ENCODE measurements at places on chromosomes 13 and 19. TPM values are rescaled to one million over a fixed set of nuclear protein-coding genes. Genes with fewer than 3 reads are reported as not detected.

GRCh38 chr19:29551774-29552173 is 26.0 kb downstream of the VSTM2B start:
- DNase-seq: no peak

DNA sequence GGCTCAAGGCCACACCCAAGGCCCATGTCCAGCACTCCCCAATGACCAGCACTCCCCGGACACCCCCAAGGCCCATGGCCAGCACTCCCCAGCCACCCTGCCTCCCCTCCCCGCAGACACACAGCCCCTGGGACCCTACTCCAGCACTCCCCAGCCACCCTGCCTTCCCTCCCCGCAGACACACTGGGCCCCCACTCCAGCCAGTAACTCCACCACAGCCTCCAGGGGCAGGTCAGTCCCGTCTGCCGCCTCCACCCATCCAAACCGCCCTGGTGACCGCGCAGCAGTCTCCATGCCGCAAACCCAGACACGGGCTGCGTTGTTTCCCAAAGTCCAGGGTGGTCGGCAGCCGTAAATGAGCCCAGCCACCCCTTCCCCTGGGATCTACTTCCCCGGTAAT is 70.7 kb downstream of the SPACA7 start:
- no peak for DNase-seq

DNA sequence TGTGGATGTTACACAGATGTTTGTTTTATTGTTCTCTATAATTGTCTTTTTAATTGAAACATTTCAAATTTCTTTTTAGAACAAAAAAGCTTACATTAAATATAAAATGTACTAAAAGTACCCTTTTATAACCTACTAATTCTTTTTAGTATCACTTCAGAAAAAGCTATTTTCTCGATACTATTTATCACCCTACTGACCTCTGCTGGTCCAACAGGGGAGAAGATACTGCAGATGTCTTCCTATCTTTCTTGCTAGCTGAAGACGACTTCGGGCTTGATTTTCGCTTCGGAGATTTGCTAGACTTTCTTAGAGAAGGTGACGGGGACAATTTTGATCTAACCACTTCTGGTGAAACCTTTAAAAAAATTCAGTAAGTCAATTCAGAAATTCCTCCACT is 42.4 kb downstream of the ZC3H13 start:
- no peak for DNase-seq

- DNase-seq: no peak
Observed at GRCh38 chr19:1019980-1020867, 699 bp downstream of the TMEM259 start.

GRCh38 chr19:23116802-23117571 is at the start of gene ZNF730:
TSS of gene ZNF730 (plus strand) at chr19:23117025. CDS start at chr19:23117174, 149 bp downstream.
- DNase-seq: peak; percentile 23

DNA sequence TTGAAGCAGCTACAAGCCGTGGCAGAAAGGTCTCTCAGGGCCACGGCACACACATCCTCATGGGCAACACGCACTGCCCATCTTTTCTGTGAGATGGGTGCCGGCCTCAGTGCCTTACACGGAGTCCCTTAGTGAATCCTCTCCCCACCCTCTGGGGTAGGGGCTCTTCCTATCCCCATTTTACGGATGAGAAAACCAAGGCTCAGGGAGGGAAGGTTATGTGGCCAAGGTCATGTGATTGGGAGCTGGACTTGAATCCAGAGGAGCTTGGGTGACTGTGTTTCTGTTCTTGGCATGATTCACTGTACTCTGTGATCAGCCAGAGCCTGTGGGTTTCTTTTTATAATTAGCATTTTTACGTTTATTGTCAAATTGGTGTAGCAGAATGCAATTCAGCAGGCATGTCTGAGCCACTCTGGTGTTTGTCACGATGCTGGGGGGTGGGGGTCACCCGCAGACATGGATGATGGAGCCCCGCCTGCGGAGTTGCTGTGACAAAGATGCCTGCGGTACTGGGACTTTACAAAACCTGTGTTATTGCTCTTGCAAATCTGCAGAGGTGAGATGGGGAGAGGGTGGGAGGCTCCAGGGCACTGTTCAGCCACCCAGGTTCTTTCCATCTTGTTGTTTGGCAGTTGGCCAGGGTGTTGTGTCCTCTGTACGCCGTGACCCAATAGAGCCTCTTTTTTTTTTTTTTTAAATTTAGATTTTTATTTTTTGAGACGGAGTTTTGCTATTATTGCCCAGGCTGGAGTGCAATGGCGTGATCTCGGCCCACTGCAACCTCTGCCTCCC is 4.5 kb downstream of the SCN1B start:
- DNase-seq: no peak

- no peak for DNase-seq
Observed at GRCh38 chr13:21137696-21138095, 38.7 kb downstream of the SKA3 start.

DNA sequence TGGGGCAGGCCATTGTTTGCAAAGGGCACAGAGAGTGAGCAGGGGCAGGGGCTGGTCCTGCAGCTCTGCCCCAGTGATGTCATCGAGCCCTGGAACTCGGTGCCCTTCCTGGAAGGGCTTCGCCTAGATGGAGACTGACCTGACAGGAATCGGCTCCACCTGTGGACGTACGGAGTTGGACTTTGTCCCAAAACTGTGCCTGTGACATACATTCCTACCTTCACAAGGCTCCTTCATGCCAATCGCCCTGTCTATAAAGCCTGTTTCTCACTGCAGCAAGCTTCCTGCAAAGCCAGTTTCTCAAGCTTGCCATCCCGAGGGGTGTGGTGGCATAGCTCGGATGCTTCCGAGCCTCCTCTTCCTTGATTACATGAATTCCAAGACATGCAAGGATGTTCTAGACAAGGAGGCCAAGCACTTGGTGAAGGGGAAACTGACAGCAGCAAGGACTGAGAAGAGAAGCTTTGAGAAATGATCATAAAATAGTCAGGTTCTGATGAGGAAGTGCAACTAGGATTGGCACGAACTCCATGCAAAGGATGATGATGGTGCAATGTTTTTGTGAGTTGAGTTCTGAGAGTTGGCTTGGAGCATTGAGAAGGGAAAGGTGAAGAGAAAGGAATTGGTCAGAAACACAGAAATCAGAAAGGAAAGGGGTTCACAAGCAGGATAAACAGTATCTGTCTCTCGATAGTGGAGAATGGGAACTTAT is 73.6 kb upstream of the STK24 start:
- peak; percentile 100 for DNase-seq

DNA sequence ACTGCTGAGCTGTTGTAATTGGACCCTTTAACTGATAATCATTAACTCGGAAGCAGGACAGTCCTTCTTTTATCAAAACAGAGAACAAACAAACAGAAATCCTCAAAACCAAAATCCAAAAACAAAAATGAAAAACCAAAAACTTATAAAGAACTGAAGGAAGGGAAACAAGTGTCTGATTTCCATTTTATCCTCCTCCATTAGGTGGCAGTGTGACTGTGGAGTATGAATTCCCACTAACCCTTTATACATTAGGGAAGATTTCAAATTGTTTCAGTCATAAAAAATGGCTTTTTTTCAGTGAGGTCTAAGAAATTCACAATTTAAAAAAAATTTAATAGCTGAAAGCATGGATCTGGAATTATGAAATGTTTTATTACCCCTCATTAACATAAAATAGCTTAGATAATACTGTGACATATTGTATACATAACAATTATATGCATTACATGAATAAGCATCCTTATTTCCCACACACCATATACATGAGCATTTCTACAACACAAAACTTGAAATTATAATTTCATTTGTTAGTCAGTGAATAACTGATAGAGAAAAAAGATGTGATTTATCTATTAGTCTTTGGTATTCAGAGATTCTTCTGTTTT is 1074.3 kb upstream of the PCDH9 start:
- DNase-seq: no peak

DNA sequence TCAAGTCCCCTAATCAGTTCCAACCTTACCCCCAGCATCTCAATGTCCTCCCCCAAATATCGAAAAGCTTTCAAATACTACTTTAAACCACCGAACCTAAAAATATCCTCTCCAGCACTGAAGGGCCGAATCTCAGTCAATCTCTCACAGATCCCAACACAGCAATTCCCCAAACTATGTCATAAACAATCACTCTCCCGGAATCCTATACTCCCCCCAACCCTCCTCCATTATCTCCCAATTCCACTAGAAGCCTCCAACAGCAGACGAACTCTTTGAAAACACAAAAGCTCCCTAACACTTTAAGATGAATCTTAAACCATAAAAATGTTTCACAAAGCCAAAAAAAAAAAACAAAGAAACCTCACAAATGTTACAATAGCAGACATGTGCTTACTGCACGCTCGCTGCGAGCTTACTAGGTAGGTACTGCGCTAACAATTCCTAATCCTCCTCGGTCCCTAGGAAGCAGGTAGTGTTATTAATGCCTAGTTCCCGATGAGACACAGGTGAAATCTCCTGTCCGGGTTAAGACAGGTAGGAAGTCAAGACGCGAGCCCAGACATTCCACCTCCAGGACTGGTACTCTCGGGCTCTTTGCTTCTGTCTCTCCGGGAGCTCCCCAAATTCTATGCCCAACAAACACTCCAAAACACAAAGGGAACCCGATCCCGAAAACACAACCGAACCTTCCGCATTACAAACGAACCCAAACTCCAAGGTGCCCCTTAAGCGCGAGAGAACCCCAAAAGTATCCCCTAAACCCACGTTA is 14.2 kb downstream of the FBXO46 start:
- peak; percentile 59 for DNase-seq

- DNase-seq: no peak
Observed at GRCh38 chr13:64164435-64164834, 2748.8 kb upstream of the PCDH20 start.

DNA sequence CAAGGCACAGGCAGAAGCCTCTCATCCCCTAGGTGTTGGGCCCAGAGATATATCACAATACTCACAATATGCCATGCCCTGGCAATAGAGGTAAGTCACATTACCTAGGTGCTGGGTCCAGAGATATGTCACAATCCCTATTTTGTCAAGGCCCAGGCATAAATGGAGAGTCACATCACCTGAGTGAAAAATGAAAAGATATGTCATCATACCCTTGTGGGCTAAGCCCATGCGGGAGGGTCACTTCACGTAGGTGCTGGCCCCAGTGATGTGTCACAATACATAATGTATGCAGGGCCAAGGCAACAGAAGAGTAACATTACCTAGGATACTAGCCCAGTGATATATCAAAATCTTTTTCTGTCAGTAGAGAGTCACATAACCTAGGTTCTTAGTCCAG is 127.0 kb downstream of the ZNF675 start:
- DNase-seq: no peak

Gene NALCN
- 8.8 TPM for total RNA-seq

Gene PIAS4
- 26.5 TPM for total RNA-seq

Gene ADGRE3
- not detected for total RNA-seq

Gene ZNF714
- 8.0 TPM for total RNA-seq

Gene CNN1
- total RNA-seq: 0.44 TPM

Gene PABPC3
- 0.39 TPM for total RNA-seq

Gene IGFLR1
- total RNA-seq: 9.7 TPM

Gene ZNF563
- 1.1 TPM for total RNA-seq
